ENCODE measurements at places on chromosomes 13 and 19.

DNA sequence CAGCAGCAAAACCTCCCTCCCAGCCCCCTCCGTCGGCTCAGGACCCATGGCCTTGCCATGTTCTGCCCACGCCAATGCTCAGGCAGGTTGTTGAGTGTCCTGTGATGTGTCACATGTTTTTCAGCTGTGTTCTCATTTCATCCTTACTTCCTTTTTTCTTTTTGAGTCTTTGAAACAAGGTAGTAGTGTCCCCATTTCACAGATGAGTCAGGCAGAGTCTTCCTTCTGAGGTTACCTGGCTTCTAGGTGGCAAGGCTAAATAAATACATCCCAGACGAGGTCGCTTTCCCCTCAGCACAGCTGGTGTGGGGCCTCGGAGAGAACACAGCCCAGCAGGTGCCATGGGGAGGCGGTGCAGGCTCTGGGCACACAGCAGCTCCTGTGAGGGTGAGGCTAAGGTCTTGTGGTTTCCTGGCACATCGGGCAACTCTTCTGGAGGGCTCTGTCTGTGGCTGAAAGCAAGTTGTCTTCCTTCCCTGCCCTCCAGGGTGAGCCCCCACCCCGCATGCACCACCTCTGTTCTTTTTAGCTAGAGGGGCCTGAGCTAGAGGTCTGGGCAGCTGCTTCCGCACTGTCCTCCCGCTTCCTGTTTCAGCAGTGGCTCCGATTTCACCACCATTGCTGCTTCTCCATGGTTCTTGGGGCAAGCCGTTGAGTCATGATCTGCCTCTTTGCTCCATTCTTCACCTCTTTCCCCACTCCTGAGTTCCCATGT is 15.1 kb downstream of the PRAM1 start:
- no peak for DNase-seq

DNA sequence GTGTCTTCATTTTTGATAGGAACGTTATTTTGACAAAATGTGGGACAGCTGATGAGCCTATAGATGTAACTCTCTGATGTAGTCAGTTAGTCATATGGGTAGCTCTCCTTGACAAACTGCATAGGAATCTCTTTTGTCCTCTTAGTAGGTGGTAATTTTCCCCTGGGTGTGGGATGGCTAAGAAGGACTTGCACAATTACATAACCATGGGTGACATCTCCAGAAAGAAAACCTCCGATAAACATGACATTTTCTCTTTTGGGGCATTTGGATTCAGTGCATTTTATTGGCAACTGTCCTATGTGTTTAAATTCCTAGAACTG is 41.8 kb downstream of the IGFL3 start:
- no peak for DNase-seq

DNA sequence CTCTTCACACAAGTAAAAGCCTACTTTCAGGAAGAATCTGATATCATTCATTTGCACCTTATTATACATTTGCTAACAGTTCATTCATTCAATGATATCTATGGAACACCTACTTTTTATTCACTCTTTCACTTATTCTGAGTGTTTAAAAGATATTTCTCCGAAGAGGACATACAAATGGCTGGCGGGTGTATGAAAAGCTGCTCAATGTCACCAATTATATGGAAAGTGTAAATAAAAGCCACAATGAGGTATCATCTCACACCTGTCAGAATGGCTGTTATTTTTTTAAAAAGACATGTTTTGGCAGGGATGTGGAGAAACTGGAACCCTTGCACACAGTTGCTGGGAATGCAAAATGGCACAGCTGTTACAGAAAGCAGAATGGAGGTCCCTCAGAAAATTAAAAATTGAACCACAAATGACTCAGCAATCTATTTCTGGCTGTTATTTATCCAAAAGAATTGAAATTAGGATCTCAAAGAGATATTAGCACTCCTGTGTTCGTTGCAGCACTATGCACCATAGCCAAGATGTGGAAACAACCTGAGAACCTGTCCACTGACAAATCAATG is 127.6 kb upstream of the IRS2 start:
- DNase-seq: no peak

DNA sequence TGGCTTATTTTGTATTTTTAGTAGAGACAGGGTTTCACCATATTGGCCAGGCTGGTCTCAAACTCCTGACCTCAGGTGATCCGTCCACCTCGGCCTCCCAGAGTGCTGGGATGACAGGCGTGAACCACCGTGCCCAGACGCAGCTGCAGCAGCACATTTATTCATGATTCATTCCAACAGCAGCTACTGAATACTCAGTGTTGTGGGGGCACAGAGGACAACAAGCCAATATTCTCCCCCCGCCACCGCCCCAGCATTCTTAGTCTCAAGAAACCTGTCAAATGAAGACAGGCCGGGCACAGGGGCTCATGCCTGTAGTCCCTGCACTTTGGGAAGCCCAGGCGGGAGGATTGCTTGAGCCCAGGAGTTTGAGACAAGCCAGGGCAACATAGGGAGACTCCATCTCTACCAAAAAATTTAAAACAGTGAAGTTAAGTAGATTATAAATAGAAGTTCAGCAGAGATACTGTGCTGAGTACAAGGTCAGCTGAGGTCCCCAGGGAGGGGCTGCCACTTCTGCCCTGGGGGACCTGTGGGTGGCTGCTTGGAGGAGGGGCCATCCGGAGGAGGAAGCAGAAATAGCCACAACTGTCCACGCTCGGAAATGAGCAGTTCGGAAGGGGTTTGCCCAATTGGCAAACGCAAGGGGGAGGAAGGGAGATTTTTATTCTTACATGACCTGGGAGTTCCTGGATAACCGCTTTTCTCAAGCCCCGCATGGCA is 4.3 kb downstream of the DOT1L start:
- no peak for DNase-seq

DNA sequence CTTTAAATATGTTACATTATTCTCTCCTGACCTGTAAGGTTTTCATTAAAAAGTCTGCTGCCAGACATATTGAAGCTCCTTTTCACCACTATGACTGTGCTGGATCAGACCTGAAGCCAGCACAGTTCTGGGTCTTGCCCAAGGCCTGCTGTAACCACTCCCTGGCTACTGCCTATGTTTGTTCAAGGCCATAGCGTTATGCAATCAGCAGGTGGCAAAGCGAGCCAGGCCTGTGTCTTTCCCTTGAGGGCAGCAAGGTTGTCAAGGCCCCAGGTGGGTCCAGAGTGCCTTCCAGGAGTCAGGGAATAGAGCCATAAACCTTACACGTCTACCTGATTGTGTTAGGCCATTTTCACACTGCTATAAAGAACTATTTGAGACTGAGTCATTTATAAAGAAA is 496.8 kb upstream of the PCDH9 start:
- no peak for DNase-seq

DNA sequence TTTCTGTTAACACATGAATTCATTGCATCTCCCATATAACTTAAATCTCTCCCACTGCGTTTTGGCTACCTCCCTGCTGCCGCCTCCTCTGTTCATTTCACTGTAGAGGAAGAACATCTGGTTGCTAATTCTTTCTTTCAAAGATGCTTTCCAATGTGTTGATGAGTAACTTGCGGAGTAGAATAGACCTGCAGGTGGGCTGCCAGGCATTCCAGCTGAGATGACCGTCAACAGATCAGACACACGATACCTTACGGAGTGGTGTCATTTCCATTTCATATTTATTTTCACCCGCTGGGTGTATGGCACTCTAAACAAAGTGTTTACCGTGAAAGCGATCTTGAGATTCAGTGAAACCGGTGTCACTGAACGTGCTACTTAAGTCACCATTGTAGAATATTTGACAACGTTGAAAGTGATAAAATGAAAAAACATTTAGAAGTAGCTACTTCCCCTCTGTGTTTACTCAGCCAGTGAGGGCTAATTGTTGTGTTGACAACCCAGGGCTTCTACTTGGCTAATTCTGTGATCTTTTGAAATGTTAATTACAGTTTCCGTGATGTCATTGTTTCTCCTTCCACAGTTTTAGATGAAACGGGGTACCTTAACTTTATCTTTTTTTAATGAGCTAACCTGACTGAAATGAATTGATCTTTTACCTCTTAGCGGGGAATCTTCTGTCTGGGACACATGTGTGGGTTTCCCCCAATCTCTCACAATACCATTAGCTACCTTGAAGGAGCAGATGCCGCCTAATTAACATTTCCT is 228.5 kb upstream of the ARGLU1 start:
- DNase-seq: no peak

DNA sequence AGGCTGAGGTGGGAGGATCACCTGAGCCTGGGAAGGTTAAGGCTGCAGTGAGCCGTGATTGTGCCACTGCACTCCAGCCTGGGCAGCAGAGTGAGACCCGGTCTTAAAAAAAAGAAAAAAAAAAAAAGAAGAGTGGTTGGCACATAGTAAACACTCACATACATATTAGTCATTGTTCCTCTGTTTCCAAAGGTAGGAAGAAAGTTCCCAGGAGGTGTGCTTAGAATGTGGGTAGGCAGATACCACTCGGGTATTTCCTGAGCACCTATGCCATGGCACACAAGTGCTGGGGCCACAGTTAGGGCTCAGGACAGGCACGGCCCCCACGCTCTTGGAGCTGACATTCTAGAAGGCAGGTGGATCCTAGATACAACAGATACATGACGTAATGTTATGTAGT is 41.4 kb downstream of the SIPA1L3 start:
- no peak for DNase-seq

GRCh38 chr13:41942462-41943094 is 18.3 kb downstream of the VWA8 start:
- no peak for DNase-seq

DNA sequence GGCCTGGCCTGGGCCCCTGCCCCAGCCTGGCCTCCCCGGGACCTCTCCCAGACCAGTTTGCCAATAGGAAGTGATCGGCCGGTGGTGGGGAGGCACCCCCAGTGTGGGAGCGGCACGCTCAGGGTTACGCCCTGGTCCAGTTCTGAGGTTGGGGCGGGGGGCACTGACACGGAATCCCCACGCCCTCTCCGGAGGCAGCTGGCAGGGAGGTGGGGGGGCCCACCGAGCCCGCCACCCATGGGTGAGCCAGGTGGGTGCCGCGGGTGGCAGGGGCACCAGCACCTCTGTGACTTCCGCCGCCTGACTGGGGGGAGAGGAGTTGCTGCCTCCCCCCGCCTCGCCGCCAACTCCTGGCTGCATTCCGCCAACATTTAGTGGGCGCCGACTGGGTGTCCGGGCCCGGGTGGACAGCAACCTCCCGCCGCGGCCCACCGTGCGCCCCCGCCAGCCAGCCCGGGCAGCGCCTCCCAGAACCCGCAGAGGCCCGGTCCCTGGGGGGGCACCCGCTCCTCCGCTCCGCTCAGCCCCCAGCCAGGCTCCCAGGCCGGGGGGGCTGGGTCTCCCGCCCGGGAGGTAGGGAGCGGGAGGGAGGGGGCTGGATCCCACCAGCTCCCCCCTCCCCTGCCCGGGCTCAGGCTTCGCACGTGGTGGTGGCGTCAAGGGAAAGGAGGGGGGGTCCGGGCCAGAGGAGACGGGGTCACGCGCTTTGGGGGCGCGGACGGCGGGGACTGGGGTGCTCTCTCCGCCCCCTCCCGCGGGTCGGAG is 2.0 kb downstream of the ZBTB7A start:
- peak; percentile 52 for DNase-seq

DNA sequence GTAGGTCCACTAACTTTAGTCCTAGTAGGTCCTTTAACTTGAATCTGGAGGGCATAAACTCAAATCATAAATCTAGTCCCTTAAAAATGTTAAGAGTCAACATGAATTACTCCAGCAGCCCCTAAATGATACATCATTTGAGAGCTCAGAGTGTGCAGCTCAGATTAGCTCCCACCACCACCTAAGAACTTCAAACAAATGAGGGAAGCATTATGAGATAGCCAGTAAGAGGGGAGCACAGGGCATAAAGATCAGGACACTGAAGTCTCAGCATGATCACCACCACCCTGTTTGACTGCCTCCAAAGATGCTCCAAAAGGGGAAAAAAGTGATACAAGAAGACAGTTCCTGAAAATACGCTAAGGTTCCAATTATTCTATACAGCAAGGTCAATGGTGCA is 5.7 kb downstream of the PROSER1 start:
- DNase-seq: no peak

DNA sequence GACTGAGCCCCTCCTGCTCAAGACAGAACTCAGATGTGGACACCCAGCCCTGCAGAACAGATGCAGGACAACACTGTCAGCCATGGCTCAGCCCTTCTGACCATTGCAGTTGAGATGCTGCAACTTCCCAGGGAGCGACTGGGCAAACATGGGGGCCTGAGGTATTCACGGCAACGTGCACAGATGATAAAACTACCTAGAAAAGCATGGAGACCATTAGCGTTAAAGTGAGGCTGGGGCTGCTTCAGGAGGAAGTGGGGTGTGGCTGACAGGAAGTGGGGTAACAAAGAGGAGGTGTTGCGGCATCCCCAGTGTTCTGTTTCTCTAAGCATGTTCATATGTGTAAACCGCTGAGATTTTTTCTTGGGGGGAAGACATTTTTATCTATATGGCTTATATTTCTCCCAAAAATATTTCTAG is 1.3 kb upstream of the SIGLEC9 start:
- no peak for DNase-seq

DNA sequence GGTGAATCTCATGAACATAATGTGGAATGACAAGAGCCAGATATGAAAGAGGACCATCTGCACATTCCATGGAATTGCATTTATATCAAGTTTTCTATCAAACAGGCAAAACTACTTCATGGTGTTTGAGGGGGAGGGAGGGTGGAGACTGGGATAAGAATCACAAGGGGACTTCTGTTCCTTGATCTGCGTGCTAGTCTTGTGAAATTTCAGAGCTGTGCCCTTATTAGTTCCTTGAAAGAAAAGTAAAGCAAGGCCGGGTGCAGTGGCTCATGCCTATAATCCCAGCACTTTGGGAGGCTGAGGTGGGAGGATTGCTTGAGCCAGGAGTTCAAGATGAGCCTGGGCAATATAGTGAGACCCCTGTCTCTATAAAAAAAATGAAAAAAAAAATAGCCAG is 30.2 kb upstream of the CEBPG start:
- no peak for DNase-seq

- DNase-seq: no peak
Measured at GRCh38 chr13:80901530-80901929, 560.6 kb upstream of the SPRY2 start.

GRCh38 chr19:29798774-29799497 is 12.9 kb upstream of the CCNE1 start:
- no peak for DNase-seq

- DNase-seq: no peak
Measured at GRCh38 chr19:45739498-45740439, 6.5 kb downstream of the MEIOSIN start.

- no peak for DNase-seq
Measured at GRCh38 chr19:40033989-40034560, 22.0 kb downstream of the ZNF780B start.
